CD4-positive, alpha-beta T cell treated with Interferon alpha-2 for 1 hour (primary cell): ENCODE measurements at places on chromosomes 12 and 14.
A peak's percentile ranks its signal among the peaks of the same experiment; 100 is the strongest.

DNA sequence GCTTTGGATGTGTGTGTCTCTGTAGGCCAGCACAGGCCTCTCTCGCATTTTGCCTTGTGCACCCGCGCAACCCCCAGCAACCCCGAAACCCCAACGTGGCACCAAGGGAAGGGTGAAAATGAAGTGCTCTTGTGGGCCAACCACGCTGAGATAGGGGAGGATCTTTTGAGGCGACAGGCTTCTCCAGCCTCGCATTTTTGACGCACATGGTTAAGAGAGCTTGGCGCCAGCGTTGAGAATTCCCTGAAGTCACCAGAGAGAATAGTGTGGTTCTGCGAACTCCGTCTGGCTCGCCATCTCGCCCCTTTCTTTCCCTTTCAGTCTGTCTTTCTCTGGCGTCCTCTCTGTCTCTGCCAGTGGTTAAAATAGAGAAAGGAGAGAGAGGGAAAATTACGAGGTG, 1.9 kb upstream of the TBX3 start:
- no peak for DNase-seq

- no peak for DNase-seq
Observed at GRCh38 chr12:61251076-61251475, 1009.1 kb upstream of the USP15 start.

- no peak for DNase-seq
Observed at GRCh38 chr14:21521501-21521900, 4.6 kb downstream of the SALL2 start.

- no peak for DNase-seq
Observed at GRCh38 chr14:101027291-101027690, 123.8 kb upstream of the RTL1 start.

GRCh38 chr14:51884086-51884927, 23.9 kb downstream of the GNG2 start:
- DNase-seq, result no peak

GRCh38 chr12:104295954-104296353, 7.6 kb upstream of the EID3 start:
- DNase-seq, result no peak

GRCh38 chr12:31887109-31887811, 72.0 kb upstream of the RESF1 start:
- DNase-seq, result peak; percentile 53

DNA sequence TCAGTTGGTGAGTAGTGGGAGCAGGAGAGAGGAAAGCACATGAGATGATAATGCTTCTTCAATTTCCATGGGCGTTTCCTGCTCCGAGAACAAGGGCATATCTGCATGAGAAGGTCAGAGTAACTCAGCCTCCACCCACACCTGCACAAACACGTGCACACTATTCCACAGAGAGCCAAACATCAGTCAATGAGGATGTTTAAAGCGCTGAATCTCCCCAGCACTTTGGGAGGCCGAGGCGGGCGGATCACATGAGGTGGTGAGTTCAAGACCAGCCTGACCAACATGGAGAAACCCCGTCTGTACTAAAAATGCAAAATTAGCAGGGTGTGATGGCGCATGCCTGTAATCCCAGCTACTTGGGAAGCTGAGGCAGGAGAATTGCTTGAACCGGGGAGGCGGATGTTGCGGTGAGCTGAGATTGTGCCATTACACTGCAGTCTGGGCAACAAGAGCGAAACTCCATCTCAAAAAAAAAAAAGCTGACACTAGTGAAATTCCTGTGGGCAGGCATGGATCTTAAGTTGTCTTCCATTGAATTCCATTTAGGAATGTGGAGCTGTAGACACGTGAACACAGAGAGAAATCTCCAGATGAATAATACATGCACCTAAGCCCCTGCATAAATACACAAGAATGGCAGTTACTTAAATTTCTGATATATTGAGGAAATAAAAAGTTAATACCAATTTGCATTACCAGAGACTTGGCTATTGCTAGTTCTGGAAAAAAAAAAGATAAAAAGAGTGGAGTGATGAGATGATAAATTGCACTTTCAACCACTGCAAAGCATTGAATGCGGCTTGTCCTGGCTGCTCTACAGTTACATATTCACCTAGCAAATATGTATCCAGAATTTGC, 1097.4 kb upstream of the TMEM132C start:
- no peak for DNase-seq

DNA sequence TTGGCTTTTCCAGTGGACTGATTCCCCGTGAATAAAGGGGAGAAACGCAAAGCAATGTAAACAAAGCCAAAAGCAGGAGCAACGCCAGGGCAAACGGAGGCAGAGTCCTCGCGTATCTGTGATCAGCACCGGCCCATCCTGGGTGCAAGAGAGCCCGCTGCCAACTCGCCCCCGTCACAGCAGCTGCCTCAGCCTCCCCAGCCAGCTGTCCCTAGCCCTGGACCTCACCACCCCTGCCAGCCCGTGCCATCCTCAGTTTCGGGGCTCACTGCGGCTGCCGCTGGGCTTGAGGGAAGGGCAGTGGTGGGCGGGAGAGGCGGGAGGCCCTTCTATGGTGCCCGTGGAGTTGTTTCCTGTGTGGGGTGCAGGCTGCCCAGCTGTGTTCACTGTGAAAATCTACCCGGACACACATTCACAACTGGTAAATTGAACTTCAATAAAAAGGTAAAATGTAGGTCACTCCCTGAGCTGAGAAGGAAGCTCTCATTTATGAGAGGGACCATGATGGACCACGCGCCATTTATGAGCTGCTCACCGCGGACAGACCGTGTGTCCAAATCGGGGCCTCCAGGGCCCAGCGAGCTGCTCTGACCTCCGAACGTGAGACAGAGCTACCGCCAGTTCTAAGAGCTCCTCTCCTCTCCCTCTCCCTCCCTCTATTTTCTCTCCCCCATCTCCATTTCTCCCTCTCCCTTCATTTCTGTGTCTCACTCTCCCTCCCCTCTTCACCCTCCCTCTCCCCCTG, 330.5 kb upstream of the SFSWAP start:
- no peak for DNase-seq

DNA sequence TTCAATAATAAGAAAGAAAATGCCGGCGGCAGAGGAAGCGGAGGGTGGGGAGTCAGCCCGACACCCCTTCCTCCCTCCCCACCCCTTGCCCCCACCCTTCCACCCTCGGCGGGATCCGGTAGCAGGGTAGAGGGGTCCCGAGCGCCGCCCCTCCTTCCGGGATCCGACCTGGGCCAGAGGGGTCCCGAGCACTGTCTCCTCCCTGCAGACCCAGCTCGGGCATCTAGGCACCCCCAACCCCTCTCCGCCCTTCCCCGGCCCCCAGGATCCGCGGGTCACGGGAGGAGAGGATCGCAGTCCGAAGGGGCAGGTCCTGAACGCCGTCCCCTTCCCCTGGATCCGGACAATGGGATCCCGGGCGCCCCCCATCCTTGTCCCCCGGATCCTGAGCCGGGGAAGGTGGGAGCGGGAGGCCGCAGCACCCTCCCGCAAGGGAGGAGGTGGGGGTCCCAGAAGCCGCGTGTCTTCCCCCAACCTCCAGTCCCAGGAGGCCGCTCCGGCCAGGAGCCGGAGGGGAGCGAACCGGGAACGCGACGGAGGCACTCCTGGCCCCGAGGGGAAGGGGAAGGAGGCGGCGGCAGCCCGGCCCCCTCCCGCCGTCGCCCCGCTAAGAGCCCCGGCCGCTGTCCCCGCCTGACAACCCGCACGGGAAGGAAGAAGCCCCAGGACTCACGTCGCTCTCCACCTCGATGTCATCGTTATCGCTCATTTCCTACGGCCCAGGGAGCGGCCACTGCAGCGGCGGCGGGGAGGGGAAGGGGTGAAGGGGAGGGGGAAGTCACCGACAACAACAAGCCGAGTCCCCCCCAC, 481 bp downstream of the MAX start:
- peak; percentile 63 for DNase-seq

DNA sequence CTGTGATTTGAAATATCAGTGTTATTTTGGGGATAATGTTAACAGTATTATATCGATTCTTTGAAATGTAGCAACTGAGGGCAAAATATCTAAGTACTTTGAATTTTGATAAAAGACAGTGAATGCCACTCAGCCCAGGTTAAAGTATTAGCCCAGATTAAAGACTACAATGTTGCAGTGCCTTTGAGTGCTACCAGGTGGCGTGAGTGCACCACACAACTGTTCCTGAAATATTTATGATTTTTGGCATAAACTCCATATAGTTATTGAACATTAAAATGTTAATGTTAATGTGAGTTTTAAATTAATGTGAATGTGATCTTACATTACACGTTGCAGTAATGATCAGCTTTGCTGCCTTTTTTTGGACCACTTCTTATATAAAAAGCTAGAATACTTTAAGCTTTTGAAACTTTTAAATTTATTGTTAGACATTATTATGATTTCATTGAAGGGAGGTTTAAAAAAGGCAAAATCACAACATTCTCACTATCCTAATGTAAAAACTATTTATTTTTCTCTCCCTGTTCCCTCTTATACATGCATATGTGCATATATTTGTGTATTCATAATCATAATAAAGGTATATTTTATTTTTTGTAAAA, 22.5 kb downstream of the MRPS35 start:
- DNase-seq, result peak; percentile 57

DNA sequence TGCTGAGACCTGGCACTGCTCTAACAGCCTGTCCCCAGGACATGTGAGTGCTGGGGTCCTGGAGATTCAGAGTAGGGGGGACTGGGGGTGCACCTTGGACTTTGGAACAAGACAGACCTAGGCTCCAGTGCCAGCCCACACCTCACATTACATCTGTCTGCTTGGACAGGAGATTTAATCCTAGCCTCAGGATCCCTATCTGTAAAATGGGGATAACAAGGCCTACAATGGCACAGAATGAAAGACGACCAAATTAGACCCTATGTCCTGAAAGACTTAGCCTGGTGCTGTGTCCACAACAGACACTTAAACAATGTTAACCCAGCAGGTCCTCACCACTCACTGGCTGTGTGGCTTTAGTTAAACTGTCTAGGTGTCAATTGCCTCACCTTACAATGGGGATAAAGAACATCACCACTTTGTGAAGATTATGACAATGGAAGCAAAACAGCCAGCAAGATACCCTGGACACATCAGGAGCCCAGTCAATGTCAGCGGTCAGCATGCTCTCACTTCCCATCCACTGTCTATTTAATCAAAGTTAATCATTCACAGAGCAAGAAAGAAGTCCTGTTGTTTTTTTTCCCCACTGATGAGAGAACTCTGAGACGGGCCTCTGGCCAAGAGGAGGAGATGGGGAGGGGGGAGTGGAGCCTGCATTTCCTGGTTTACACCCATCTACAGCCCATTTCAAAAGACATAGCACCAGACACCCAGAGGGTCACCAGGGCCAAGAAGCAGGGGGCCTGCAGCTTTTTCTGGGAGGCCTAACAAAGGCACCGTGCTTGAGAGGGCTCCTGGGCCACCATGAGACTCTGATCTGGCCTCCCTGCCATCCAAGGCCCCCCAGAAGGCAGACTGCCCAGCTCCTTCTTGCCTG, 40.6 kb downstream of the ACTN1 start:
- no peak for DNase-seq

DNA sequence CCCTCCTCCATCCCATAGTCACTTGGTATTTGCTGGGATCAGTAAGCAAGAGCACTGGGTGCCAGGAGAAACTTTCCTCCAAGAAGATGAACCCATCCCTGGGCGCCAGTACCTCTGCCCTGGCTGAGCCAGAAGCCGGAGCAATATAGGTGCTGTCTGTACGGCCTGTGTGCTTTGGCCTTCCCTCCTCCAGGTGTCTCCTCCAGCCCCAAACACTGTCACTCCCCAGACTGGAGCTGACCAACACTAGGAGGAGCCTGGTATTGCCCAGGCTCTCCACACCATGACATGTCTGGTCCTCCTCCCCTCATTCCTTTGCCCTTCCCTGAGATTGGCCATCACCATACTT, 4.9 kb downstream of the GSTZ1 start:
- DNase-seq, result no peak

GRCh38 chr12:80648881-80649280, 58.6 kb upstream of the MYF6 start:
- no peak for DNase-seq

GRCh38 chr12:40158592-40159111, 52.8 kb upstream of the SLC2A13 start:
- no peak for DNase-seq

GRCh38 chr14:61109288-61109687, 128.2 kb downstream of the SLC38A6 start:
- no peak for DNase-seq

- no peak for DNase-seq
Observed at GRCh38 chr14:20707622-20708021, 19.1 kb downstream of the ANG start.

GRCh38 chr12:123960856-123961255, 11.8 kb downstream of the CCDC92 start:
- no peak for DNase-seq

DNA sequence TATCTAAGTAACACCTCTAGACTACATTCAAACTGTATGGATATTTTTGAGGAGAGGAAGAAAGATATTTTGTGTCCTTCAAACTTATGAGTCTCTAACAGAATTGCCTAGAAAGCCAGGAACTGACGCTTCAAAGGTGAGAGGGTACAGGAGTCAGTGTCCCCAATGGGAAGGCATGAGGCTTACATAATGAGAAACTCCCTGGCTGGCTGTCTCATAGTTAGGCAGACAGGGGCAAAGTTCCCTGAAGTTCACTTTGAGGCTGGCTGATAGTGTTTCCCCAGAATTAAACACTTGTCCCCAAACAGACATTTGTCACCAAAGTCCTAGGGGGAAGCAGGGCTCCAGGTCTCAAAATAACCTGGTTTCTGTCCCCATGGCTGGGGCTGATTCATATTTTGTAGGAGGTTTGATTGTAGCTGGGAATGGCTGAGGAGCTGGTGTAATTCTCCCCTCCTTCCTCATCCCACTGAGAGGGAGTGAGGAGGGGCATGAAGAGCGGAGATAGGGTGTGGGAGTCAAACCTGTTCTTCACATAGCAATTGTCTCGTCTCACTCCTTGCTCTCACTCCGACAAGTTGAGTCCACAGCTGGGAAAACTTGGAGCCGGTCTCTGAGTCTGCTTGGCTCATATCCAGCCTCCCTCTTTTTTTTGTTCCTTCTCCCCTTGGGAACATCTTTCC, 56.4 kb upstream of the CISTR start:
- no peak for DNase-seq

GRCh38 chr14:41362139-41362538, 244.5 kb upstream of the LRFN5 start:
- DNase-seq, result no peak
